Airway epithelial cell (primary cell): ENCODE measurements at places on chromosomes 6 and 20. TPM values are rescaled to one million over a fixed set of nuclear protein-coding genes. Genes with fewer than 3 reads are reported as not detected.

PTCHD4 gene
- total RNA-seq = 0.98 and 1.6 TPM in 2 replicates

UNC5CL gene
- 0.19 and 0.28 TPM in 2 replicates for total RNA-seq

SSR1 gene
- total RNA-seq = 71.0 and 71.4 TPM in 2 replicates

HLA-DMB gene
- total RNA-seq = not detected in 2 replicates

SALL4 gene
- total RNA-seq = 0.05 and 0.07 TPM in 2 replicates

FAM184A gene
- total RNA-seq = 0.14 and 0.19 TPM in 2 replicates

RRAGD gene
- total RNA-seq = 0.99 and 1.5 TPM in 2 replicates

CLIC5 gene
- total RNA-seq = not detected in 2 replicates

MCHR2 gene
- not detected in 2 replicates for total RNA-seq

KHDC1 gene
- total RNA-seq = 1.4 and 1.7 TPM in 2 replicates

TNFRSF21 gene
- total RNA-seq = 129 and 157 TPM in 2 replicates

MRAP2 gene
- 0.46 and 0.49 TPM in 2 replicates for total RNA-seq

DEFB132 gene
- total RNA-seq = not detected in 2 replicates

CCM2L gene
- not detected in 2 replicates for total RNA-seq

SMIM13 gene
- 6.0 and 8.7 TPM in 2 replicates for total RNA-seq

APCDD1L gene
- 1.5 and 1.6 TPM in 2 replicates for total RNA-seq

MTFR2 gene
- total RNA-seq = 5.1 and 9.1 TPM in 2 replicates

FRK gene
- total RNA-seq = 2.7 and 3.7 TPM in 2 replicates

GNAS-AS1 gene
- total RNA-seq = 0.42 and 2.0 TPM in 2 replicates

STMND1 gene
- not detected in 2 replicates for total RNA-seq

TFEB gene
- 11.4 and 14.2 TPM in 2 replicates for total RNA-seq

TNNC2 gene
- 0.21 TPM in 1 of 2 replicates, not detected in the other for total RNA-seq

ID1 gene
- total RNA-seq = 651 and 673 TPM in 2 replicates

SLC16A10 gene
- under 0.01 and 0.09 TPM in 2 replicates for total RNA-seq

MAS1 gene
- total RNA-seq = not detected in 2 replicates

FGD2 gene
- total RNA-seq = 0.63 and 1.0 TPM in 2 replicates

TPD52L1 gene
- 102 and 114 TPM in 2 replicates for total RNA-seq
